NCI-H1930 (cell line): ENCODE measurements at places on chromosomes 5 and 9.

- no peak for DNase-seq
These were observed 14.9 kb downstream of the HMGXB3 start for GRCh38 chr5:150015415-150015814.

DNA sequence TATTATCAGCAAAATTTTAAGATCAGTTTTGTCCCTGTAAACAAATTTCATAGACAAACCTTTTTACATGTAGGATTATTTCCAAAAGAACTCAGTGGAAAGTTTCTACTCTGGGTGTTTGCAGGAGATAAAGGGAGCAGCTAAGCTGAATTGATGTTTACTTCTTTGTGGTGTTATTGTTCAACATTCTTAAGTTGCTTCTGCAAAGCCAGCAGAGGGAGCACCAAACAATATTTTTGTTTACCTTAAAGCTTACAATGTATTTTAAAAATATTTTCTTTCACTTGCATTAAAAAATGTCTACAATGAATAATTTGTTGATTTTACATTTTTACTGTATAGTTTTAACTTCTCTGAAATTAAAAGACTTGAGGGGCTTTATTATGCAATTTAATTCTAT, 135.4 kb downstream of the ATG10 start:
- no peak for DNase-seq

DNA sequence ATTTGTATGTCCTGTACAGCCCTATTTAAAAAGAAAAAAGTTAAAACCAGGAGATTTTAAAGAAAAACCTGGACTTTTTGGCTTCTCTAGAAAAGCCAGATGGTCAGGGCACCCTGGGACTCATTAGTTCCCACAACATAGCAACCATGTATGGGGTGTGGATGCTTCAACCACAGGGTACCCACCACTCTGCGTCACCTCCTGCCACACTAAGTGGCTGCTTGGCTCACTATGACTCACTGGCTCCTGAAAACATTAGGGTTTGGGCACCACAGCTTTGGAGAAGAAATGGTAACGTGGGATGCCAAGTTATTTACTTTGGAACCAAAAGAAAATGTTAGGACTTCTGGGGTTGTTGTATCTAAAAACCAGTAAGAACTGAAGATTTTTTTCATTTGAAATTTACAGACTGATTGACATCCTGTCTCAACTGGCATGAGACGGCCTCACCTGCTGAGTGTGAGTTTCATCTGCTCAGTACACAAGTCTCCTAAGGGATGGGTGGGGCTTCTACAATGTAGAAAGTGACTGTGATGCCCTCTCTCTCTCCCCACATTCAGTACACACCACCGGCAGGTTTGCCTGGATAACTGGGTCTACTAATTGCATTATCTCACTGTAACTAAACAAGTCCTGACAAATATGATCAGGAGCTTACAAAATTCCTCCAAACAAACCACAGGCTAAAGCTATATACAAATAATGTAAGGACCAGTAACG, 103.9 kb downstream of the ESM1 start:
- no peak for DNase-seq

- DNase-seq, result no peak
These were observed 2.8 kb downstream of the MCCC2 start for GRCh38 chr5:71589903-71590302.

GRCh38 chr5:169131616-169132301, 169.2 kb downstream of the SLIT3 start:
- DNase-seq, result no peak

- DNase-seq, result no peak
These were observed 4.4 kb downstream of the MPDZ start for GRCh38 chr9:13274886-13275641.

DNA sequence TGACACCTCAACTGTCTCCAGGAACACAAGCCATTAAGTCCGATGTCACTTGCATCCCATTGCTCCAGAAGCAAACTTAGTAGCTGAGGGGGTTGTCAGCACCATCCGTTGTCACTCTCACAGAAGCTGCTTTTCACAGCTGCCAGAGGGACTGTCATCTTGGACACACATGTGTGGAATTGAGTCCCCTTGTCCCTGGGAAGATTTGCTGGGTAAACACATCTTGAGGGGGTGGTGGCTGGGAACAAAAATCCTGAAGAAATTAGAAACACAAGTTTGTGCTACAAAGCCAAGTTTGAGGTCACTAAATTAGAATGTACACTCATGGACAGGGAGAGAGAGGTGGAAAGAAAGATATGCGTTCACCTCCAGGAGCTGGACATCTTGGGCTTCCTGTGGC, 55.2 kb upstream of the ADRA1B start:
- no peak for DNase-seq

DNA sequence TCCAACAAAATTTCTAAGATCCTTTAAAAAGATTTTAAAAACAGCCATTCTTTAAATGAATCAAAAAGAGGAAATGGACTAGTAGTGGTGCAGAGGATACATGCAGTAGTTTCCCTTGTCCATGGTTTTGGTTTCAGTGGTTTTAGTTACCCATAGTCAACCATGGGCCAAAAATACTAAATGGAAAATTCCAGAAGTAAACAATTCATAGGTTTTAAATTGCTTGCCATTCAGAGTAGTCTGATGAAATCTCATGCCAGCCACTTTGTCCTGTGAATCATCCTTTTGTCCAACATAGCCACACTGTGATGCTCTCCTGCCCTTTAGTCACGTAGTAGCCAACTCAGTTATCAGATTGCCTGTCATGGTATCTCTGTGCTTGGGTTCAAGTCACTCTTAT, 286.1 kb downstream of the ANXA1 start:
- DNase-seq, result no peak

GRCh38 chr5:141560151-141560550, 58.6 kb downstream of the DIAPH1 start:
- DNase-seq, result no peak

GRCh38 chr9:33241298-33241697, 1.3 kb downstream of the SPINK4 start:
- no peak for DNase-seq

- DNase-seq, result no peak
These were observed 250.5 kb downstream of the KCNN2 start for GRCh38 chr5:114612406-114612805.

DNA sequence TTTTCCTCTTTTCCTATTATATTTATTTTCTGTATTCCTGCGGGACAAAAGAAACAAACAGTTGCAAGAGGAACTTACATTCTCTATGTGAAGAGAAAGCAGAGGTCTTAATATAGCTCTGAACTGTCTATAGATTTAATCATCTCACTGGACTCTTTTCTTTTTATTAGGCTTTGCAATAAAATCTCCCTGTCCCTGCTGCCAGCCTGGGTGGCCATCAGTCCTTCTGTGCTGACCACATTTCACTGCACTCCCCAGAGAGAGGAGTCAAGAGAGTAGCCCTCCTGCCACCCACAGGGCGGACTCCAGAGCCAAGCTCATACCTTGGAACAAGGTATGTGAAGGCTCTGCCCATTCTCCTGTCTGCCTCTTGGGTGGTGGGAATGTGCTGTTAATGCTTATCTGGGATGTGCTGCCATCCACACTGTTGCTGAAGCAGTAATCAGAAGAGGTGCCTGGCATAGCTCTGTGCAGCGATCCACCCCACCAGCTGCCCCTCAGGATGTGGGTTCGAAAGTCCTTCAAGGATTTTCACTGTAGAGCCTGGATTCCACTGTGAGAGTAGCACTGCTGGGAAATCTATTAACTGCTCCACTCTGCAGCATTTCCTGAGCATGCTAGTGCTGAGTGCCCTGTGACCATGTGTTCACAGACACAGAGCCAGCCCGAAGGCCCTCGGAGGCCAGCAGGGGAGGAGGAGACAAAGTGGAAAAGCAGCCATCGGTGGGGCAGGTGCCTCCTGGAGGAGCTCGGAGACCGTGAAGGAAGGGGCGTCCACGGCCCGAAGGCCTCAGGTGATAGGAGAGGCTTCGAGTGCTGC, 334.6 kb downstream of the MED10 start:
- DNase-seq, result no peak

DNA sequence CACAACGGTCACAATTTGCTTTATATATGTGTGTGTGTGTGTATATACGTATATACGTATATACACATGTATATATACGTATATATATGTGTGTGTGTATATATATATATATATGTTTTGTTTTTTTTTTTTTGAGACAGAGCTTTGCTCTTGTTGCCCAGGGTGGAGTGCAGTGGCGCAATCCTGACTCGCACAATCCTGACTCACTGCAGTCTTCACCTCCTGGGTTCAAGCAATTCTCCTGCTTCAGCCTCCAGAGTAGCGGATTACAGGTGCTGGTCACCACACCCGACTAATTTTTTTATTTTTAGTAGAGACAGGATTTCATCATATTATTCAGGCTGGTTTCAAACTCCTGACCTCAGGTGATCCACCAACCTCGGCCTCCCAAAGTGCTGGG, 3.1 kb downstream of the RNF38 start:
- DNase-seq, result no peak

DNA sequence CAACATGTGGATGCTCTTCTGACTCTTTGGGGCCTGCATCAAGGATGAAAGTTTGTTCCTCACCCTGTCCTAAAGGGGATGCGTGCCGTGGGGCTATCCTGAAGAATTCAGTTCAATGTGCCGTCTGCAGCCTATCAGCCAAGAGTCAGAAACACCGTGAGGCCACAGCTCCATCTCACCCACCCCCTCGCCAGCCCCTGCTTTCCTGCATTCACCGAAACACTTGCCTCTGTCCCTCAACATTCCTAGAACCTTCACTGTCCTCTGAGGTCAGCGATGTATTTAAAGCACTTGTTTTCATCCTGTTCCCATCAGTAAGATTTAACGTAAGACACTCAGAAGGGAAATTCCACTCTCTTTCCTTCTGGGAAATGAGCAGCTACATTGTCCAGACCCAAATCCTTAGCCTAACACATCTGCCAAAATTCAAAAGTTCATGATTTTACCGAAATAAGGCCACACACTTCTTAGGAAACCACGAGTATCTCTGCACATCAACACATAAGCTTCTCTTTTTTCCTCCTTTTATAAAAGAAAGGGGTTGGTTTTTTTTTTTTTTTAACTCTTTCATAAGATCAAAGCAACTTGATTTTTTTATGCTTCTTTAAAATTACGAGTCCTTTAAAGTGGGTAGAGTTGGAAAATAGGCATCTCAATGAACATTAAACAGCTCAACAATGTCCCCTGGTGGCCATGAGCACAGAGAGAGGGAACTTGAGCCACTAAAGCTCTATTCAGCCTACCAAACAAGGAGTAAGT, 100.7 kb downstream of the SUSD1 start:
- no peak for DNase-seq

GRCh38 chr9:89596937-89597555, 7.8 kb upstream of the GADD45G start:
- DNase-seq, result no peak

- DNase-seq, result no peak
These were observed 166.8 kb downstream of the MELK start for GRCh38 chr9:36739373-36740116.

DNA sequence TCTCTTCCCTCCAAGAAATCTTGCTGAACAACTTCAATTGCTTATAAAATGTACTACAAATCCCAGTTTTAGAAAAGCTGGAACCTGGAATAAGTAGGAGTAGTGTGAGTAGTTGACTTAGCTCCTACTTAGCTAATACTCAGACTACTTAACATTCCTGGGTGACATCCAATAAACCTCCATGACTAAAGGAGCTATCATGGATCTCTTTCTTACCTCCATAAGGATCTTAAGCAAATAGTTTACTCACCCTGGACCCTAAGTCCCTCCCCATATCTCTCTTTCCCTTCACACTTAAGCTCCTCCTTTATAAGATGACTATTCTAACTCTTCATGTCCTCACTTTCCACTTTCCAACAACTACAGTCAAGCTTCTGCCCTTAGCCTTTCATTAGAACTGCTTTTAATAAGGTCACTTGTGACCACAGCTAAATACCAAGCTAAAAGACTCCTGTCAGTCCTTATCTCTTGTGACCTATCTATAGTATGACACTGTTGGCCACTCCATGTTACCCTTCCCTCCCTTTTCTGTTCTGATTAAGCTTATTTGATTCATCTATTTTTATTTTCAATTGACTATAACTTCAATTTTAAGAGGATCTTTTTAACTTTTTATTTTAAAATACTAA, 194.9 kb downstream of the RFX3 start:
- no peak for DNase-seq

DNA sequence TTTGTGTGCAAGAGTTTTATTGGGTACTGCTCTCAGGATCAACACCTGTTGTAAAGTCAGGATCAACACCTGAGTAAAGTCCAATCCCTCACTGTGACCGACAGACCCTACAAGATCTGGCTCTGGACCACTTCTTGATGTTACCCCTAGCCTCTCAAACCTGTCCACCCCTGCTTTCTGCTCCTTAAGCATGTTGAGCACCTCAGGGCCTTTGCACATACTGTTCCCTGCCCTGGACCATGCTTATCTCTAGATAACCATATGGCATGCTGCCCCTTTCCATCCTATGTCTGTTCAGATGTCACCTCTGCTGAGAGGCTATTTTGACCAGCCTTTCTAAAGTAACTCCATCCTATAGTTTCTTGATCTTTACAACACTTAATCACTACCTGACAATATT, 269.6 kb downstream of the SMARCA2 start:
- no peak for DNase-seq

- DNase-seq, result no peak
These were observed 515 bp downstream of the LCP2 start for GRCh38 chr5:170296935-170297588.

- no peak for DNase-seq
These were observed 71.2 kb upstream of the COX7C start for GRCh38 chr5:86546582-86546981.

- no peak for DNase-seq
These were observed 147.6 kb upstream of the TRIM32 start for GRCh38 chr9:116539549-116539948.

- no peak for DNase-seq
These were observed 376.7 kb downstream of the GABRG2 start for GRCh38 chr5:162444129-162444762.

DNA sequence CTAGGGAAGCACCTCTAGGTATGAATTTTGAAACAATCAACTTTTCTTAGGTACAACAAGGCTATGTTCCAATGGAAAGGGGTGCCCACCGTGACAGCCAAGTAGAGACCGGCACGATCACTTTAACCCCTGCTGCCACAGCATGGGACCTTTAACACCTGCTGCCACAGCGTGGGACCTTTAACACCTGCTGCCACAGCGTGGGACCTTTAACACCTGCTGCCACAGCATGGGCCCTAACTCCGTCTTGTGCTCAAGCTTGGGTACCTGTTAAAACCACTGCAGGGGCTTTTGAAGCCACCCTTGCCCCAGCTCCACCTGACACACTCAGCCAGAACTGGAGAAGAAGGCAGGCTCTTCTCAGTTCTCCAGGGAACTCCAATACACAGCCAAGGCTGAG, 18.2 kb upstream of the MXD3 start:
- DNase-seq, result no peak

- DNase-seq, result no peak
These were observed 114.4 kb downstream of the VPS13A start for GRCh38 chr9:77291714-77292113.
